ENCODE measurements at places on chromosomes 3 and 15.

GRCh38 chr15:39285071-39285470, 295.8 kb upstream of the THBS1 start:
- DNase-seq, result peak; percentile 77

GRCh38 chr3:97658668-97659285, 105.8 kb upstream of the ARL6 start:
- DNase-seq, result peak; percentile 3

DNA sequence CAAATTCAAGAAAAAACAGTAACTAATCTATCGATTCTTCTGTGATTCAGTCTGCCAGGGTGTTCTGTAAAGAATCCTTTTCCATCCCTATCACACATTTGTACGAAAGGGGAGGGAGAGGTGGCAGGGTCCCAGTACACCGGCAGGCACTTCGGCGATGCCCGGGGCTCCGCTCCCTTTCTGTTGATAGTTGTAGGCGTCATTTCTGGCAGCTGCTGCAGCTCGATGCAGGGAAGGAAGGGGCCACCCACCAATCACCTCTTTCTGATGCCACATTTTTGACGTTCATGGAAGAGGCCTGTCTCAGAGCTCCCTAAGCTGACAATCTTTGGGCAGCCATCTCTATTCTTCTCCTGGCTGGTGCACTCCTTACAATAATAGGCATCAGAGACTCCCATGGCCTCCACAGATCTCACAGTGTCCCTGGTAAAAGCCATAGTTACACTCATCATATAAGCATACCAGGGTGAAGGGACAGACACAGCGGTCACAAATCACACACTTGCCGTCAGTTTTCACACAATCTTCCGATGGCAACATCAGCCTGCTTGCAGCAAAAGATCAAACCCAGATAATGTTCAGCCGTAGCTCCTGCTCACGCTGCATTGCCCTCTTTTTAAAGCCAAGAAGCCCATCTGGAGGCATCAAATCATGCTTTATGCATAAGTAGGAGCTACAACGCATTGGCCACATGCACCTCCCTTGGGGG, 60.8 kb upstream of the ZBTB38 start:
- no peak for DNase-seq

DNA sequence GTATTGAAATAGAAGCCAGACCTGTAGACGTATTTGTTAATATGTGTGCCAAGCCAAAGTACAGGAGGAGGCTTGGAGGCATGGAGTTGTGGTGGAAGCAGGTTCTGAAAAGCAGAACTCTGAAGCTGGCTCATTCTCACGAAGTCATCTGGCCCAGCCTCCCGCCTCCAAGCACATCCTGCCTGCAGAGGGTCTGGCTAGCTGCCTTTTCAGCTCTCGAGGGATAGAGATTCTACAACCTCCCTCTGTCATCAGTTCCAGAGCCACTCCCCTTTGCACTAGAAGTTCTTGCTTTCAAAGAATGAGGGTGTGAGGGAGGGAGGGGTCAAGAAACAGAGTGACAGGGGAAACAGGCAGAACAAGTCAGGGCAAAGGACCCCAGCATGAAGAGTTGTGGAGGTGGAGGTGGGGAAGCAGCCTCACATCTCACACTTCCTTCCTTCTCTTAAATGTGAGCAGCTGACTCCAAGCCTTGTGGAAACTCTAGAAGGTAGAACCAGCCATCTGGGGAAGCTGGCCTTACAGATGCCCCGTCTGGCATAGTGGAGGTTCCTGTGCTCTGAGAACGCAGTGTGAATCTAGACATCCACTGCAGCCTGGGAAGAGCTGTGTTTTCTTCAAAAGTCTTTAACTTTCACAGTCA, 95.3 kb downstream of the SLC49A4 start:
- peak; percentile 64 for DNase-seq

DNA sequence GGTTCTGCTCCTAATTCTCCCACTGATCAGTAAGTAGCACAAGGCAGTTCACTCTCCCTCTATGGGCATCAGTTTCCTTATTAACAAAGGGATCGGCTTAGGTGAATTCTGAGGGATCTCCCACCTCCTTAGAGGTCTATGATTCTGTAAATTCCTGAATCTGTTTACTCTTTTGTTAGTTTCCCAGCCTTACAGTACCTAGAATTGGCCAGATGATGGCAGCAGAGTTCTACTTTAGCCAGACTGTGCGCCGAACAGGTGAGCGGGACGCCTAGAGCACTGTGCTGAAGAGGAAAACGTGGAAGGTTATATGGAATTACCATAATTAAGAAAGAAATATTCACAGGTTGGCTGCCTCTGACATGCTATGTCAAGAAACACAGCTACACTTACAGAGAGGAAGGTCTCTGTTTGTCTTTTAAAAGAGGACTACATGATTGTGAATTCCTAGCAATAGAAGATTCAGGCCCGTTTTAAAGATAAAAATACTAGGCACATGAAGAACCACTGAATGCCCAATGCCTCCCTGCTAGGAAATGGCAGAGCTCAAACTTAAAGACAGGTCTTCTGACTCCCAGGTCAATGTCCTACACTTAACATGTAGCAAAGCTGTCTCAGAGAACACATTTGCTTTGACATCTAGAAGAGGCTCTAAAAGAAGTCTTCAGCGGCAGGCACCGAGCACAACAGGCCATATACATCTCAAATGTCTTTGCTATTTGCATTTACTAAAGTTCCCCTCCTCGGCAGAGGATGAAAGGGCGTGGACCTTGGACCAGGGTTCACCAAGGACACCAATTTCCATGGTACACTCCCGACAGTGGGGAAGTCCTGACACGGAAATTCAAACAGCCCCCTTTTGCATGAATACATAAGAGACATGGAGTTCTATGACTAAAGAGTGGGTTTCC, 259.9 kb downstream of the FGF12 start:
- peak; percentile 31 for DNase-seq

DNA sequence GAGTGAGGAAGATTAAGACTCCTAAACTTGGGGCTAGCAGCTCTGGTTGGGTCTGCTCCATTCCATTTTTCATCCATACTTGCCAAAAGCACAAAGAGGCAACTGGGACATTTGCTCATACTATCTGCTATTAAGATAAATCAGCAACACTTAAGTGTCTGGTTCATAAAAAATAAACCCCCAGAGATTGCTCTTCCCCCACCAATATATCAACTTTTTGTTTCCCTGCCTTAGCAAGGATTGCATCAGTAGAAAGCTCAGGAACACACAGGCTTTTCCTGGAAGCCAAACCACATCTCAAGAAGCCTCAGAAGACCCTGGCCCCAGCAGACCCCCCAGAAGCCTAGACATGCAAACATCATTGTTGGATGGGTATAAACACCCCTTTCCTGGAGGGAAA, 232.4 kb upstream of the WNT5A start:
- DNase-seq, result peak; percentile 74

GRCh38 chr3:54211097-54211496, 88.7 kb downstream of the CACNA2D3 start:
- DNase-seq, result no peak

- DNase-seq, result no peak
Measured at GRCh38 chr3:50585919-50586762, 16.8 kb downstream of the HEMK1 start.
